CD4-positive, alpha-beta T cell treated with Interleukin-4 for 4 hours (primary cell): ENCODE measurements at places on chromosomes 5 and 9.

- no peak for DNase-seq
These were observed 434.1 kb downstream of the PLK2 start for GRCh38 chr5:58025809-58026208.

GRCh38 chr5:151157426-151158286 lies at the start of gene ANXA6:
TSS of gene ANXA6 (minus strand) at chr5:151157779. CDS start at chr5:151147901, 9,878 bp downstream.
- DNase-seq = peak; percentile 56

DNA sequence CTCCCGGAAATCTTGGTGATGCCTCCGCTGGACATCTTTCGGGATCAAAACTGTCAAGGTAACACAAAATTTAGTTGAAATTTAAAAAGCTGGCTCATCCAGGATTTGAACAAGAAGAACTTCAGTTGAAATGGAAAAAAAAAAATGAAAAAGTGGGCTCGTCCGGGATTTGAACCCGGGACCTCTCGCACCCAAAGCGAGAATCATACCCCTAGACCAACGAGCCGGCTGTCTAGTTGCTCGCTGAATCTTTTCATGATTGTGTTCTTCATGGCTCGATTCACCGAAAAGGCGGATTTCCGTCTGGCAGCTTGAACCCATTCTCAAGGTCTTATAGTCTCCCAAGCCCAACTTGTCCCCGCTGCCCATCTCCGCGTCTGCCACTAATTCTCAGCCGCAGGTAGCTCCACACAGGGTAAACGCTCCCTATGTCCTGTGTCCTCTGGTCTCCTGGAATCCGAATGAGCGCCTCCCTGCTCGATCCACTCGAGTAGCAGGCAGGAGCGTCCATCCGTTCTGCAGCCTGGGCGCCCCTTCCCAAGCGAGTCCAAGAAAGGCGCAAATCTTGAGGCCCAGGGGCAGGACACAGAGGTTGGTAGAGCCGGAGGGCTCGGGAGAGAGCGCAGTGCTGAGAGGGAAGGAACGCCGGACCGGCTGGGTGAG lies 16.2 kb downstream of the TRIM7 start:
- DNase-seq = peak; percentile 78

DNA sequence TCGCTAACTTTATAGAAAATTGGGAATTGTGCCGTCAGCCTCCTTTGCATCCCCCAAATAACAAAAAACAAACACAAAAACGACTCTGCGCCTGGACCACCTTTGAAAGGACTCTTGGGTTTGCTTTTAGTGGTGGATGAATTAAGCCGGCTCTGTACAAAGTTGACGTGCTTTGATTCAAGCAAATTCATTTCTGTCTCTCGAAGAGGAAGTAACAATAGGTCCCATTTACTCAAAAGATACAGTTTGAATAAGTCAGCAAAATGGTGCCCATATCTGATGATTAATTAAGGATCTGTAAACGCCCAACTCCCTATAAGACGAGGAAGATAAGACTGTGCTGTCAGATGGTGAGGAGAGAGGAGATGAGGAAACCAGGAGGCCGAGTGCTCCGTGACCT lies 67.8 kb downstream of the AK8 start:
- DNase-seq = no peak
